Stimulated activated CD4-positive, alpha-beta T cell treated with anti-CD3 and anti-CD28 coated beads, Interleukin-15, amount 100 ng/mL, for 1 hour (primary cell): ENCODE measurements at places on chromosomes 6 and 20.

GRCh38 chr20:24102749-24103333 is 114.3 kb upstream of the GGTLC1 start:
- no peak for DNase-seq

DNA sequence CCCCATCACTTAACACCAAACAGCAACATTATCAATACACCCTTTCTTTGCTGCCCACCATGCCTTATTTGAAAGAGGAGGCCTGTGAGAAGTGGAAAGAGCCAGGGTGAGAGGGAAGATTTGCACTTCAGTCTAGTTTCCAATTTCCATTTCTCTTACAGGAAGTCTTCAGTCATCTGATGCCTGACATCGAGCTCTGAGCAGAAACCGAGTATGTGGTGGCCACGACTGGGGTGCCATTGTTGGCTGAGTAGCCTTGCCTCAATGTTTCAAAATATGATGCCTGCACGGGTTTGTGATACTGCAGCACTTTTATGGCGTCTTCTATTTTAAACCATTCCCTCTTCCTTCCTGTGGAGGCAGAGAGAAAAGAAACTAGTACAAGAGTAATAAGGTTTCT is 39.8 kb upstream of the SMIM29 start:
- DNase-seq: no peak

DNA sequence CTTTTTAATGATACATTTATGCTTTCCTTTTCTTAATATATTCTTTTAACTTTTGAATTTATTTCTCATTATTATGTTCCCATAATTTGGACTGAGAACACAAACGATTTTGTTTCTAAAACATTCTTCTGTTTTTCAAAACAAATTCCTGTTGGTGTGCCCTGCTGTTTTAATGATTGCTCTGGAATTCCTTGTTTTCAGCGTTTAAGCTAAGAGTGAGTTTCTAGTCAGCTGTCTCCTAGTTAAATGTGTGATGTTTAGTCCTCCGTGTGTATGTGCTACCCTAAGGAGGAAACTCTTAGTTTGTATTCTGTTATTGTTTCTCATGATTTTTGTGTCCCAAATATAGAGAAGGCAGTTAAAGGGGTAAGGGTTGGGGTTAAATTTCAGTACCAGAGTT is 306.1 kb upstream of the RGS17 start:
- no peak for DNase-seq

- DNase-seq: no peak
Observed at GRCh38 chr20:60804240-60804917, 447.7 kb upstream of the CDH4 start.

DNA sequence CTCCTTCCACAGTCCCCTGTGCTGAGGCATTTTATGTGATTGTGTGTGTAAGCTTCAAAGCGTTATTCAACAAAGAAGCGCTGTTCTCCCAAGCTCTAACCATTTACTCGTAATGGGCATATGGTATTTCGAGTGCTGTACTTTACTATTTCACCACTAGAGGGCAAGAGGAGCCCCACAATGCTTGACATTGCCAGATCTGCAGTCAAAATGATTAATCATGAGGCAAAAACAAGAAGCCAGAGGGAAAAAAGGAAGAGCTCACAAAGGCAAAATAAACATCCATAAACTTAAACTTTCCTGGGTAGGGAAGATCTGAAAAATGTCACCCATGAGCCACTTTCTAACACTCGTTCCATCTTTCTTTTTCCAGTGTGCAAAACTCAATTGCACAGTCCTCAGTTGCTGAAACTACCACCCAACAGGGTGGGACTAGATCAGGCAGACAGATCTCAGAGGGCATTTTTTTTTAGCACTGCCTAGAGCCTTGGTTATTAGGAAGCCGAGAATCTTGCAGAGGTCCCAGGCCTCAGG is 215.0 kb upstream of the PLCB4 start:
- DNase-seq: no peak

- no peak for DNase-seq
Observed at GRCh38 chr20:50745634-50746137, 14.3 kb downstream of the PARD6B start.

- no peak for DNase-seq
Observed at GRCh38 chr20:48463096-48463720, 364.6 kb downstream of the PREX1 start.

- DNase-seq: no peak
Observed at GRCh38 chr6:136501514-136501913, 48.7 kb downstream of the MAP7 start.

DNA sequence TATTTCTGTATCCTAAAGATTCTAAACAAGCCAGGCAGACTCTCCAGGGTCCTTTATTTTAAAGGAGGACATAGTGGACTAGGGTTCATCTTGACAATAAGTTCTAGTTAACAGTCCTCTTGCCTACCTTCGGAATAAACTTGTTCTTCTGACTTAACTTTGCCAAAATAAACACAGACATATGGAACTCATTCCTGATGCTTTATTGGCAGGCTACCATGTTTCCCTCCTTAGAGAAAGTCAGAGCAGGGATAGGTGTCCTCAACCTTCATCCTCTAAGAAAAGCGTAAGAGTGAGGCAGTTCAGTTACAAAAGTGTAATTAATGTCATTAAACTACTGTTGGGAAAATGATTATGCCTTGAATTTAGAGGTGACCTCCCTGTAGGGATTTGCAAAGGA is 46.9 kb upstream of the NRSN1 start:
- DNase-seq: no peak

GRCh38 chr6:34877259-34877658 is 10.6 kb downstream of the TAF11 start:
- no peak for DNase-seq

- no peak for DNase-seq
Observed at GRCh38 chr6:47792216-47792733, 10.4 kb downstream of the OPN5 start.

- no peak for DNase-seq
Observed at GRCh38 chr6:158257425-158257759, 54.9 kb upstream of the TULP4 start.

- DNase-seq: no peak
Observed at GRCh38 chr6:56772737-56773184, 130.1 kb upstream of the DST start.

- DNase-seq: no peak
Observed at GRCh38 chr20:58714340-58714922, 21.8 kb downstream of the NPEPL1 start.

- DNase-seq: peak; percentile 17
Observed at GRCh38 chr6:25050356-25050755, 114.6 kb upstream of the RIPOR2 start.

DNA sequence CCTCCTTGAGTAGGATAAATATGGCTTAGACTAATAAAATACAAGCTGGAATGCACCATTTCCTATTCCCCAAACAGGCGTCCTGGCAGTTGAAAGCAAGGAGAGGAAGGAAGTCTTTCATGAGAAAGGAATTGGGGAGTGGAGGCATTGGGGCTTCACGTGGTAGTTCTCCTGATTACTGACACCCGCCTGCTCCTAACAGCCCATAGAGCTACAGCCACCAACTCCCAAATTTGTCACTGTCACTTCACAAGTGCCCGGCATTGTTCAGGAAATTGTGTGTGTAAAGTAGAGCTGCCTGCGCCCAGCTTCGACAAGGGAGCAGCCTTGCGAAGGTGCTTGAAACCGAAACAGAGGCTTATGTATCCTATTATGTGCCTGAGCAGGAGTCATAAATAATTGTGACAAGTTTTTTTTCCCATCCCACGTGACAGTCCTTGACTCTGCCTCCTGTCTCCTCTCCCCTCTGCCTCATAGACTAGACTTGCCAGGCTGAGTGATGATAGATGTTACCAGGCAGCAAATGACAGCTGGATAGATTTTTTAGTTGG is 301.7 kb upstream of the ZFP64 start:
- no peak for DNase-seq

DNA sequence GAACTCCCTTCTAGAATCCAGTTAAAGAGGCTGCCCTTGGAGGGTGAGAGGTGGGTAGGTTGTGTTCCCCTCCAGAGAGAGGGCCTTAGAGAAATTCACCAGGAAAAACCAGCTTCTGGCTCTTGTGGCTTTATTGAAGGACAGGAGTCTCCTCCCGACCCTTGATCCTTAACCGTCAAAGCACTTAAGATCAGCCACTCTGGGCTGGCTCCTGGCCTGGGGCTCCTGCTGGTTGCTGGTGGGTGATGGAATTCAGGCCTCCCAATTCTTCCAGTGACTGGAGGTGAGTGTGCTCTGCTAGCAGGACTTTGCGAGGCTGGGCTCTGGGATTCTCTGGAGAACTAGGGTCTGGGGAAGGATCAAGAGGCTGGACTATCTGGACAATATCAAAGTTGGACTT is 75.6 kb upstream of the LGSN start:
- DNase-seq: no peak
